Sigmoid colon (tissue), 7 donors: ENCODE measurements at places on chromosomes 13 and 19. TPM values are rescaled to one million over a fixed set of nuclear protein-coding genes. Genes with fewer than 3 reads are reported as not detected.

The HSH2D gene
- total RNA-seq = not detected

The SHD gene
- not detected for total RNA-seq

DNA sequence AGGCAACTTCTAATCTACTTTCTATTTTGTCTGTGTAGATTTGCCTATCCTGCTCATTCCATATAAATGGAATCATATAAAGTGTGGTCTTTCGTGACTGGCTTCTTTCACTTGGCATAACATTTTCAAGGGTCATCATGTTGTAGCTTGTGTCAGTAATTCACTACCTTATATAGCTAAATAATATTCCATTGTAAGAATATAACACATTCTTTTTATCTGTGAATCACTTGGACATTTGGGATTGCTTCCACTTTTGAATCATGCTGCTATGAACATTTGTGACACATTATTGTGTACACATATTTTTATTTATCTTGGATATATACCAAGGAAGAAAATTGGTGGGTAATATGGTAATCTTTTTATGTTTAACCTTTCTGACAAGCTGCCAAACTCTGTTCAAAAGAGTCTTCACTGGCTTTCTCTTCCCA lies 89.0 kb upstream of the CSNK1A1L start:
- H3K4me1 ChIP-seq = no peaks in the 10 kb centered on the region
- DNase-seq = no peak
- H3K4me3 ChIP-seq = no peak overlapping the region

DNA sequence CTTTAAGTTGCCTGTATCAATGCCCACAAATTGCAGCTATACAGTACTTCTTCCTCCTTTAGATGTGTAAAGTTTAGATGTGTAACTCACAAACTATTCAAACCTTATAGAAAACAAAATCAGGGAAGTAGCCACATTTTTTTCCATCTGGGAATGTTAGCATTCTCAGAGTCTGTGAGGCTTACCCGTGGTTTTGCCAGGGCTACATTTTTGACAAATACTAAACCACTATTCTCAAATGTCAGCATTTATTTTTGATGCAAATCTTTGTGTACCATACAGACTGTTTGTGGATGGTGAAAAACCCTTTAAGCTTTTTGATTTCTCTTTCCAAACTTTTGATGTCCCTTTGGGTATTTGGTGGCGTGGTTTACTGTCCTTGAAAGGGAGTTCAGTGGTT lies 216.4 kb downstream of the POSTN start:
- no peak overlapping the region for H3K27ac ChIP-seq
- no peak for DNase-seq
- no peak overlapping the region for H3K4me3 ChIP-seq

DNA sequence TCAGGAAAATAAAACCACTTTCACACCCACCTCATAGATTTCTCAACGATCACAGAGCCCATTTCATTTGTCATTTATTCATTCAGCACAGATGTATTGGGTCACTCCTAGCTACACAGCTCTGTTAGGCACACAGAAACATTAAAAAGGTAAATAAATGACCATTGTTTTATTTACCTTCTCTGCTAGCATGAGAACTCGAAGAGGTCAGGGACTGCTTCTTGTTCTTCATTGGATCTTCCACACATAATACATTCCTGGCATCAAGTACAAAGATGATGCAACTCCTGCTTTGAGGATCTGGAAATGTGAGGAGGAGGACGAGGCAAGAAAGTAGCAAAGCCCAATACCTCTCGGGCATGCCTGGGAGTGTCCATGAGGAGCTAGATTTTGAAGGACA lies 168.1 kb downstream of the RBM26 start:
- no peak for DNase-seq
- no peak overlapping the region for H3K4me3 ChIP-seq
- no peak overlapping the region for H3K27ac ChIP-seq
- no peaks in the 10 kb centered on the region for H3K27me3 ChIP-seq

DNA sequence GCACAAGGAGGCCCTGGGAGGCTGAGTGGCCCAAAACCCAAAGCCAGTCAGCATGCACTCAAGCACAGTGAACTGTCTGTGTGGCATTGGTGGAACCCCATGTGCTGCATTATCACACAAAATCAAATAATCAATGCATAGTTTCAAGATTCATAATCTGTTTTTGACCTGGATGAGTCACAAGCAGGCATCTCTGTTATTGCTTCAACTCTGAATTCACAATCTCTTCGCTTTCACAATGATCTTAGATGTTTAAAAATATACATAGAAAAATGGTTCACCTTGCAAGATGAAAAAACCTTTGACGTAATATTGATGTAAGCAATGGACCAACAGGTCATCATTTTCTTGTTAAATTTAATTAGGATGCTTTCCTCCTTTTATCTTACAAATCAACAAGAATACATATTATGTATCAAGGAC lies 455.4 kb downstream of the IRS2 start:
- no peaks in the 10 kb centered on the region for H3K4me1 ChIP-seq
- H3K36me3 ChIP-seq = no peaks in the 10 kb centered on the region
- H3K4me3 ChIP-seq = no peak overlapping the region
- H3K27me3 ChIP-seq = no peaks in the 10 kb centered on the region

The CGB8 gene
- total RNA-seq = not detected

DNA sequence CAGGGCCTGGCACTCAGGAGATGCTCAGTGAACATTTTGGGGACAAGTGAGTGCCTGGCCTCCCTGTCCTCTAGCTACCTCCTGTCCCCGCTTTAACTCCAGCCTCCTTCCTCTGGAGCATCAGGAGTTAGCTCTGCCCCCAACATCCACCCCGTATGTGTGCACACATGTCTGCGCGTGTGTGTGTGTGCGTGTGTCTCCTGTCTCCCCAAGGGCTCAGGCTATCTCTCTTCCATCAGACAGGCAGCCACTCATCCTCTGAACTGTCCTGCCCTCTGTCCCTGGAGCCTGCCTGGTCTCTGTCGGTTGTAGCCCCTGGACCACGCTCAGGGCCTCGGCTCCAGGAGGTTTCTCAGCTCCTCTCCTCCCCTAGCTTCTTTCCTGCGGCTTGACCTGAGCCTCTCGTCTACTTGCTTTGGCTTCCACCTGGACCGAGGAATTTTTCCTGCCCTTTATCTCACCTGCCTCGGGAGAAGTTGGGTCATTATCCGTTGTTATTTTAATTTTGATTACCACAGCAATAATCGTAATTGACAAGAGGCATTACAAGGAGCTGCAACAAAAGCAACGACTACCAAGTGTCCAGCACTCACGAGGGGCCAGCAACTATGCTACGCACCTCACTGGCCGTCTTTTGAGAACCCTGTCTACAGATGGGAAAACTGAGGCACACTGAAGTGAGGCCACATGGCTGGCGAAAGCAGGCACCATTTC lies 32.0 kb upstream of the ASF1B start:
- DNase-seq = no peak
- H3K27ac ChIP-seq = no peak overlapping the region
- peaks cover 51% of the 10 kb centered on the region for H3K36me3 ChIP-seq
- no peaks in the 10 kb centered on the region for H3K4me1 ChIP-seq
- H3K27me3 ChIP-seq = no peaks in the 10 kb centered on the region

The PGLYRP1 gene
- total RNA-seq = not detected

The B3GNT3 gene
- total RNA-seq = not detected

The ZNF415 gene
- total RNA-seq = 13.8 TPM

DNA sequence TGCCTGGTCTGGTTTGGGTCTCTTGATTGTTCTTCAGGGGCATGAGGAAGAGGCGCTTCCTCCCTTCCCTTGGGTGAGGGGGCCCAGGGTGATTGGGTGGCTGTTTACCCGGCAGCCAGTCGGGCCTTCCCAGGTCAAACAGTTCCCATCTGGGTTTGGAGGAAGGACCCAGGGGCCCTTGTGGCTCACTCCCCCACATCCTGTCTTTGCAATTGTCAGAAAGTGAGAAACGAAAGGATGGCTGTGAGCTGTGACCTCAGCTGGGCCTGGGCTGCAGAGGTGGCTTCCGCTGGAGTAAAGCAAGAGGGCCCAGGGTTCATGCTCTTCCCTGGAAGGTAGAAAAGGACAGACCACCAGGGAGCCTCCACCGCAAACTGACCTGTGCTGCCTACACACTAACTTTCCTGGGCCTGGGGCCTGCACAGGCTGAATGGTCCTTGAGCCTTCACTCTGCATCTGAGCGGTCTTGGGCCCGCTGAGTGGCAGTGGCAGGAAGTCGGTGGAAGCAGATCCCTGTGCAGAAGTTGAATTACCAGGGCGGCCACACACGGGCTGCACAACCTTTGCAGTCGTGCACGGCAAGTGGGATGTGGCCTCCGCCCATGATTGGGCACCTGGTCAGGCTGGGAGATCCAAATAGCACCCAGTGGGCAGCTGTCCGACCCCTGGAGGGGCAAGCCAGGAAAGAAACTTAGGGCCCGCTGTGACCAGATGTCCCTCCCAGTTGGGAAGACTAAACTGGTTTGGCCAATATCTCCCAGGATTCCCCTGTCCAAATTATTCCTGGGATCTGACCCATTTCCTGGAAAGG lies 5.3 kb upstream of the CD79A start:
- H3K27ac ChIP-seq = no peak overlapping the region
- peaks cover 29% of the 10 kb centered on the region for H3K36me3 ChIP-seq
- H3K27me3 ChIP-seq = no peaks in the 10 kb centered on the region
- peak; percentile 61 for DNase-seq
- H3K4me3 ChIP-seq = no peak overlapping the region
- H3K4me1 ChIP-seq = no peaks in the 10 kb centered on the region

The ZNF254 gene
- total RNA-seq = 21.1 TPM

- H3K4me3 ChIP-seq = no peak overlapping the region
- no peaks in the 10 kb centered on the region for H3K4me1 ChIP-seq
- DNase-seq = no peak
- H3K27me3 ChIP-seq = no peaks in the 10 kb centered on the region
Measured at GRCh38 chr13:53264751-53265385, 236.3 kb downstream of the OLFM4 start.

DNA sequence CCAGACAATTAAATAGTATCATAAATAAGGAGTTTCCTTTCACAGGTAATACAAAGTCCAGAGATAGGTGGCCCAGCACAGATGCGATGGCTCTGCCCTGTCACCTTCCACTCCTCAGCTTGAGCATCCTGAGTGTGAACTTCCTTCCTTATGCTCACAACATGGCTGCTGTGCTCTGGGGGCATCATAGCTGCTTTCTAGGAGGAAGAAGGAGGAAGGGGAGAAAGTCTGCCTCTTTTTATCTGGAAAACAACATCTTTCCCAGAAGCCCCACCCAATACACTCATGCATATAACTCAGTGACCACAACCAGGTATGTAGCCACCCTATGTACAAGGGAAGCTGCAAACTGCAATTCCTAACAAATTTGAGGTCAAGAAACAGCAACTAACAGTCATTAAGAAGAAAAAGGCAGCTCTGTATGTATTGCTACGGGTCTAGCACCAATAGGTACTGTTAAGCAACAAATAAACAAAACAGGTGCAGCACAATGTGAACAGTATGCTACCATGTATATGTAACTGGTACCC lies 201.2 kb upstream of the UBL3 start:
- no peaks in the 10 kb centered on the region for H3K27me3 ChIP-seq
- no peak for DNase-seq
- no peaks in the 10 kb centered on the region for H3K4me1 ChIP-seq
- H3K4me3 ChIP-seq = no peak overlapping the region
- H3K36me3 ChIP-seq = no peaks in the 10 kb centered on the region

DNA sequence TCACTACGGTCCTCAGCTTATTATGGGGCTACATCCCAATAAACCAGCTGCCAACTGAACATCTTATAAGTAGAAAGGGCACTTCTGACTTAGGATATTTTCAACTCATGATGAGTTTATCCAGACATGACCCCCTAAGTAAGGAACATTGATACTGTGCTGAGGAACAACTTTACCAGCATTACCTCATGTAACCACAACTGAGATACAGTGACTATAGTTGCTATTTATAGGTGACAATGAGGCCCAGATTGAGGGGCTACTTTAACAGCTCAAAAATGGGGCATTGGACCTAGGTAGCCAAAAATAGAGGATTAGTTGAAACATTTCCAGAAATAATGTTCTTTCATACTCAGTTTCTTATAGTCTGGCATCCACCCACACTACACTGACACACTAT lies 26.8 kb downstream of the SKA3 start:
- no peaks in the 10 kb centered on the region for H3K27me3 ChIP-seq
- H3K27ac ChIP-seq = no peak overlapping the region
- no peaks in the 10 kb centered on the region for H3K4me1 ChIP-seq
- no peak overlapping the region for H3K4me3 ChIP-seq
- DNase-seq = no peak

DNA sequence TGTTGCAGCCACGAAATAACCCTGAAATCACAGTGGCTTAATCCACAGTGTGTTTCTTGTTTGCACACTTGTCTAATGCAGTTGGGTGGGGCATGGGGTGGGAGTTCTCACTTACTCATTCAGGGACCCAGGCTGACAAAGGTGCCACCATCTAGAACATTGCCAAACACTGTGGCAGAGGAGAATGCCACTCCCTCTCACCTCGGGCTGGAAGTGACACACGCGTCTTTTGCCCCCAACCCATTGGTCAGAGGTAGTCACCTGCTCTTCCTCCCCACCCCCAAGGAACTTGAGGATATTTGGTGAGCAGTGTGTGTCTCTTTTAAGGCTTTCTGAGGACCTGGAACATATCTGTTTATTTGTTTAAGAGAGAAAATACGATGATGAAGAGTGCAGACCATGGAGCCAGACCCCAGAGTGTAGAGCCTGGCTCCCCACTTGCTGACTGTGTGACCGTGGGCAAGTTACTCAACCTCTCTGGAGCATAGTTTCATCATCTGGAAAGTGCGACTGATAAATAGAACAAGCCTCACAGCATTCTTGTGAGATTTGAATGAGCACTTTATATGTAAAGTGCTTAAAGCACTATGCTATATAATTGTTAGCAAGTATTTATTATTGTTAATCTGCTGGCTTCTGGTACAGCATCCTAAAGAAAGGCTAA lies 17.4 kb downstream of the GPR183 start:
- H3K4me1 ChIP-seq = peaks cover 28% of the 10 kb centered on the region
- H3K36me3 ChIP-seq = no peaks in the 10 kb centered on the region
- no peak for DNase-seq
- no peaks in the 10 kb centered on the region for H3K27me3 ChIP-seq

The ZNF229 gene
- 5.9 TPM for total RNA-seq

The LYL1 gene
- total RNA-seq = 16.5 TPM

- peak overlapping the region; percentile 64 for H3K4me3 ChIP-seq
- H3K27me3 ChIP-seq = no peaks in the 10 kb centered on the region
- DNase-seq = no peak
- H3K27ac ChIP-seq = peak overlapping the region; percentile 91
- peaks cover 52% of the 10 kb centered on the region for H3K4me1 ChIP-seq
- no peaks in the 10 kb centered on the region for H3K36me3 ChIP-seq
Measured at GRCh38 chr19:48720251-48720612, 707 bp upstream of the MAMSTR start.

- H3K27me3 ChIP-seq = no peaks in the 10 kb centered on the region
- H3K36me3 ChIP-seq = no peaks in the 10 kb centered on the region
- DNase-seq = no peak
Measured at GRCh38 chr13:73187106-73187505, 128.3 kb downstream of the KLF5 start.
